Left lobe of liver (tissue), 2 donors: ENCODE measurements at places on chromosomes 3 and 15. TPM values are rescaled to one million over a fixed set of nuclear protein-coding genes. Genes with fewer than 3 reads are reported as not detected.

DNA sequence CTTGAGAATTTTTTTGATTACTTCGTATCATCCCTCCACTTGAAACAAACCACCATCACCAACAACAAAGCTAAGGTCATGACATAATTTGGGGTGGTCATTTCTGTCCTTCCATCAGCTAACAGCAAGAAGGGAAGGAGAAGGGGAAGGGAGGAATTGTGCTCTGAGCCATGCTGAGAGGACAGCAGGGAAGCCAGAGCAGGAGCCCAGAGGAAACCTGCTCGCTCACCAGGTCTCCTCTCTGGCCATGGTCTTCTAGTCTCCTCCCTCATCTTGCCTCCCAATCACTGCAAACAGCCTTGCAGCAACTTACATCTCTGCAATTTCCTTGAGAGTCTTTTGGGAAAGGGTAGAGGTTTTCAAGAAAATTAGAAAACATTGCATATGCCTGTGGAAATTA is 196.7 kb downstream of the SSR3 start:
- DNase-seq = no peak

VILL gene
- total RNA-seq = 0.48 TPM

KLHL25 gene
- 6.7 TPM for total RNA-seq

- peak; percentile 73 for DNase-seq
Observed at GRCh38 chr3:109336291-109336861, 970 bp downstream of the DPPA4 start.

DNA sequence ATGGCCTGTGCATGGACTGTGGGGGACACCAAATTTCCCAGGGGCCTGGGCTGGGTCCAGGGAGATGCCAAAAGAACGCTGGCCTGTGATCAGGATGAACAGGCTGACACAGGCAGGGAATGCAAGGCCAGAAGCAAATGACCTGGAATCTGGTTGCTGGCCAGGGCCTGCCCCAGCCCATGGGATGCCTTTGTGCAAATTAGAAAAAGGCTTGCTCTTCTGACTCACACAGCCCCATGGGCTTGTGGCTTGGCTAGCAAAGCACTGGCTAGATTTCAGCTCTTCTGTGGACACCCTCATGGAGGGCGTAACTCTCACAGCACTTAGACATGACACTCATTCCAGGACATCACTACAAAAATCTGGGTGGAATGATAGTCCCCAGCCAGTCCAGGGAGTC is 356.0 kb downstream of the SHQ1 start:
- DNase-seq = no peak

DNA sequence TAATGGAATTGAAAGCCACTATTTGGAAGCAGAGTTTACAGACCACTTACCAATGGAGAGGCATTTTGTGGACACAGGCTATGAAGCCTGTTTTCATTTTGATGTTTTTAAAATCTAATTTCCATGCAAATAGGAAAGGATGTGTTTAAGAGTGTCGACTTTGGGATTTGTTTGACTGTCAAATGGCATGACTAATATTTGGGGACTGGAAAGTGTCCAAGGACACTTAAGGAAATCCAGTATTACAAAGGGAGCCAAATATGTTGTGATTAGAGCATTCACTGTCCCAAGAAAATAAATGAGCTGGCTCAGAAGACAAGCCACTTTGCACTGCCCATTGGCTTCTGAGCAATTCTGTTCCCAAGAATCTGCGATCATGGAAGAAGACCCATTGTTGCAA is 34.0 kb upstream of the SLC6A11 start:
- DNase-seq = no peak

GRCh38 chr15:65824941-65825544 is 33.0 kb upstream of the DENND4A start:
- no peak for DNase-seq

- DNase-seq = no peak
Observed at GRCh38 chr3:20028905-20029331, 11.3 kb upstream of the KAT2B start.

DNA sequence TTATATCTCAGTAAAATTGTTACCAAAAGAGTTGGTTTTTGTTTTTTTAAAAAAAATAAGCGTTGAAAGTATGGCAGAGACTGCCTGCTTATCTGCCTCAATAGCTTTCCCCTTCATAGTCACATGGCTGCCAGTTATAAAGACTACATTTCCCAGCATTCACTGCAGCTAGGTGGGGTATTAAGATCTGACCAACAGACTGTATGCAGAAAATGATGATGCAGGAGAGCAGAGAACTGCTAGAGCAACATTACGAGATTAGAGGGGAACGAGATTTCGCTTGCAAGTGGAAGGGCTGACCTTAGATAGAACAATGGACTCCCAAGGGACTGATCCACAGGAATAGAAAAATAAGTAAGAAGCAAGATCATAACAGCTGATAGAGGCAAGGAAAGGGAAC is 14.3 kb downstream of the RHOA start:
- no peak for DNase-seq

- DNase-seq = no peak
Observed at GRCh38 chr3:3552761-3553160, 246.5 kb upstream of the LRRN1 start.

GRCh38 chr3:111613294-111613693 is 18.1 kb upstream of the ZBED2 start:
- DNase-seq = no peak

ALDH1A3 gene
- 4.0 TPM for total RNA-seq

DNA sequence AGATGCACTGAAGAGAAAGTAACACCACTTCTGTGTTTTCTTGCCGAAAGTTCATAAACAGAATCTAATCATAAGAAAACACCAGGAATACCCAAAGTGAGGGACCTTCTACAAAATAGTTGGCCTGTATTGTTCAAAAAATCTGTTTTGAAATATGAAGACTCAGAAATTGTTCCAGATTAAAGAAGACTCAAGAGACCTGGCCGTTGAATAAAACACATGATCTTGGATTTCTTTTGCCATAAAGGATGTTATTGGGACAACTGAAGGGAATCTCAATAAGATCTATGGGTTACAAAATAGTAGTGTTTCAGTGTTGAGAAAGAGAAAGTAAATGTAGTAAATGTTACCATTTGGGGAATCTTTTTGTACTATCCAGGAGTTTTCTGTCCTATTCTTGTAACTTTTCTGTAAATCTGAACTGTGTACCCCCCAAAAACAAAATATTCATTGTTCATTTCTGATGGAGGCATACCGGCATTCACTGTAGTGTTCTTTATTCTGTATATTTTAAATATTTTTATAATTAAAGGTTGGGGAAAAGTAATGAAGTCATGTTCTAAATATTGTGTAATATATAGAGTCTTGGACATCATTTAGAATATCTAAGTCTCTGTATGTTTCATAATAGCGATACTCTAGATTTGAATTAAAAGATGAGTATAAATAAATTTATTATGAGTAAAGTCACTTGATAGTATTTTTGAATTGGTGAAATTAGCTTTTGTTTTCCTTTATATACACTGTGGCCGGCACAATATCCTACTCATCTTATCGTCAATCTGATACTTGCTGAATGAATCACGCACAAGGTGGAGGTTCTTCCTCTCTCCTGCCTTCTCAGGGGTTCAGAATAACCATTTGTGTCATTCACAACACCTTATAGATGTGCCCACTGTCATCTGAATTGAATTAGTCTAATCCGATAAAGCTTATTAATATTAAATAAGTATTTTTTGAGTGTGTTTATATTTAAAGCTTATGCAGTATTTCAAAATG is 66.7 kb downstream of the TRAK1 start:
- no peak for DNase-seq

GRCh38 chr3:71859123-71859519 is 74.2 kb upstream of the PROK2 start:
- DNase-seq = no peak

DNA sequence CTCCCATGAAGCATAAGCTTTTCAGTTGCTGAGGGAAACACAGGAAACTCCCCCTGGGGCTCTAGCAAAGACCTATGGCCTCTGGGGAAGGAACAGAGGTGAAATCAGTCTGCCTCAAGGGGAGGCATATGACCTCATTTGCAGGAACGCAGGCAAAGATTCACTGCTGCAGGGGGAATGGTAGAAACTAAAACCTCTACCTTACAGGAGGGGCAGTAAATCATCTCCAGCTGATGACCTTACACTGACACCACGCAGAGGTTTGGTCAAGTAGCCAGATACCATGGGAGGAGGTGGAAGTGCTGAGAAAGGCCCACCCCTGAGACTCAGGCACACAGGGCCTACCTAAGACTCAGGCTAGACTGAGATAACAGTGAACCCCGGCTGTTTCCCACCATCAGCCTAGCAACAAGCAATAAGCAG is 81.1 kb downstream of the RAD18 start:
- DNase-seq = no peak

PLA2G4B gene
- 5.9 TPM for total RNA-seq

DNA sequence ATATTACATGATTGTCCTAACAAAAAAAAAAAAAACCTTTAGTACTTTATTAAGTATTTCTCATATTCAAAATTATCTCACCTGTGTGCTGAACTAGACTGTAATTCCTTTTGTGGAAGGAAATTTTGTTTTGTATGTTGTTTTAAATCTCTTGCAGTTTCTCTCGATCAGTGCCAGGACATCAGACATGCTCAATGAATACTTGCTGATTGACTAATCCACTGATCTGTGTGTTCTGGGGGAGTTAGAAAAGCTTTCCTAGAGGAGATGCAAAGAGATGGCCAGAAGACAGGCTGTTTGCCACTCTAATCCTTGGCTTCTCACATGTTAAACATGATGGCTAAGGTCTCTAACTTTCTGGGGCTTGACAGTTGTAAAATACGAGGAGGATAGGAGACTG is 233.3 kb upstream of the NR2E3 start:
- no peak for DNase-seq

ITIH1 gene
- 1,331 TPM for total RNA-seq

GRCh38 chr3:128369881-128370642 is 96.6 kb downstream of the DNAJB8 start:
- no peak for DNase-seq

- no peak for DNase-seq
Observed at GRCh38 chr15:40746916-40747418, 8.1 kb downstream of the RMDN3 start.

DNA sequence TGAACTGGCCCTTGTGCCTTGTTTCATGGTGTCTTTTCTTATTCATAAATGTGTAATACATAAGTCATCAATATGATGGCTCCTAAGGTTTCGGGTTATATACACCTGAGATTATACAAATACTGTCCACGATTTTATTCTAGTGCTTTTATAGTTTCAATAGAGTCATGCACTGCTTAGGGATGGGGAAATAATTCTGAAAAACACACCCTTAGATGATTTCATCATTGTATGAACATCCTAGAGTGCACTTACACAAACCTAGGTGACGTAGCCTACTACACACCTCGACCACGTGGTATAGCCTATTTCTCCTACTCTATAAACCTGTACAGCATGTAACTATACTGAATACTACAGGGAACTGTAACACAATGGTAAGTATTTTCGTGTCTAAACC is 988.8 kb upstream of the NR2F2 start:
- no peak for DNase-seq

- no peak for DNase-seq
Observed at GRCh38 chr3:60263191-60263590, 988.1 kb downstream of the FHIT start.

ONECUT1 gene
- 63.0 TPM for total RNA-seq

- DNase-seq = no peak
Observed at GRCh38 chr3:29936054-29936453, 655.2 kb downstream of the RBMS3 start.

GRCh38 chr15:98442379-98442833 is 205.9 kb upstream of the IGF1R start:
- DNase-seq = no peak

LRRK1 gene
- 2.3 TPM for total RNA-seq

PROS1 gene
- total RNA-seq = 147 TPM

GRCh38 chr15:69377216-69377970 is 36.8 kb upstream of the KIF23 start:
- DNase-seq = no peak

SCAANT1 gene
- not detected for total RNA-seq

DNA sequence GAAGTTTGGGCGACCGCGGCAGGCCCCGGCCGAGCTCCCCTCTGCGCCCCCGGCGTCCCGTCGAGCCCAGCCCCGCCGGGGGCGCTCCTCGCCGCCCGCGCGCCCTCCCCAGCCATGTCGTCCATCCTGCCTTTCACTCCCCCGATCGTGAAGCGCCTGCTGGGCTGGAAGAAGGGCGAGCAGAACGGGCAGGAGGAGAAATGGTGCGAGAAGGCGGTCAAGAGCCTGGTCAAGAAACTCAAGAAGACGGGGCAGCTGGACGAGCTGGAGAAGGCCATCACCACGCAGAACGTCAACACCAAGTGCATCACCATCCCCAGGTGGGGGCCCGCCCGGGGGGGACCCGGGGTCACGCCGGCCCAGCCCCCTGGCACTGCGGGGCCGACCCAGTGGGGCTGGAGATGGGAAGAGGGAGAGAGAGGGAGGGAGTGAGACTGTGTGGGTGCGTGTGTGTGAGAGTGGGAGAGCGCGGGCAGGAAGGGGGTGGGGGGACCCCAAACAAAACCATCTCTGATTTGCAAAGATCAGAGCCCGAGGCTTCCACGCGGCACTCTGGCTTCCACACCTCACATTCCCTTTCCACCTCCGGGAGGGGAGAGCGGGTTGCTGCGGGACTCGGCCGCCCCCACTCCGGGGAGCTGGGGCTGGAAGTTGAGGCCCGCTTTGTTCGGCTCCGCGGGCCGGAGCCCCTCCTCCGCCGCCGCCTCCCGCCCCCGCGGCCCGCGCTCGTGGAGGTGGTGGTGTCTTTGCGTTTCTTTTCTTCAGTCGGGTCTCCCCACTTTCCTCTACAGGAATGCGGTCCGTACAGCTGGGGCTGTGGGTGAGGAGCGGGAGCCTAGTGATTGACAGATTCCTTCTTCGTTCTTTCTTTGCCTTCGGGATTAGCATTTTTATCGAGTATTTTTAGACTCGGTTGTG is 898 bp downstream of the SMAD3 start:
- DNase-seq = no peak

DNA sequence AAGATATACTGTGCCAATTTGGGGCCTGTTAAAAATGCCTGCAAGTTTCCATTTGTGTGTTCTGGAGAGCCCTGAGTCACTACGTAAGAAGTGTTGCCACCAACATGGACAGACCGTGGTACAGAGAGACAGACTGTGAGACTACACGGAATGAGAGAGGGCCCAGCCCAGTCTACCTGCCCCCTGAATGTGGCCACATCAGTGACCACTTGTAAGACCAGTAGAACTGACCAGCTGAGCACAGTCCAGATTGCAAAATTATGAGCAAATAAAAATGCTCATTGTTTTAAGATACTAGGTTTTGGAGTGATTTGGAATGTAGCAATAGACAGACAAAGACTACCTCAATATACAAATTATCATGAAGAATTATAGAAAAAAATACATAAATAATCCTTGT is 42.0 kb downstream of the ATR start:
- no peak for DNase-seq

DNA sequence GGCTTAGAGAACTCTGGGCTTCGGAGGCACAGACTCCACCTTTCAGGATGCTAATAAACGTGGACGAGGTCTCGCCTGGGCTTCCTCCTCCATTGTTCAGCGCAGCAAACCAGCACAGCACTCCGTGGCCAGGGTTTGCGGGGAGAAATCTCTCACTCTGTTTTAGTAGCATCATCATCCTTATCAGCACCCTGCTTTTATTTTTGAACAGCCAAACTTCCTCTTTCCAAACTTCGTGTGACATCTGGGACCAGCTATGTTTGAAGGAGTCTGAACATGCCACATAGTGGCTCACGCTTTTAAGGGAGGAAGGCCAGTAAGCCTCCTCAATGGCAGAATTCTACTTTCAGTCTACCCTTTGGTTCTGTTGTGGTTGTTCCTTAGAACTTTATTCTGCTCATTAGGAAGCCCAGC is 149.0 kb downstream of the PGPEP1L start:
- no peak for DNase-seq

CCDC33 gene
- total RNA-seq = not detected

GRCh38 chr3:171672538-171672937 is 137.7 kb downstream of the PLD1 start:
- no peak for DNase-seq

- no peak for DNase-seq
Observed at GRCh38 chr15:68634531-68634930, 55.7 kb downstream of the CORO2B start.
